ENCODE measurements at places on chromosomes 6 and 20.

- DNase-seq = peak; percentile 75
Observed at GRCh38 chr20:1941226-1941625, 46.0 kb downstream of the SIRPA start.

DNA sequence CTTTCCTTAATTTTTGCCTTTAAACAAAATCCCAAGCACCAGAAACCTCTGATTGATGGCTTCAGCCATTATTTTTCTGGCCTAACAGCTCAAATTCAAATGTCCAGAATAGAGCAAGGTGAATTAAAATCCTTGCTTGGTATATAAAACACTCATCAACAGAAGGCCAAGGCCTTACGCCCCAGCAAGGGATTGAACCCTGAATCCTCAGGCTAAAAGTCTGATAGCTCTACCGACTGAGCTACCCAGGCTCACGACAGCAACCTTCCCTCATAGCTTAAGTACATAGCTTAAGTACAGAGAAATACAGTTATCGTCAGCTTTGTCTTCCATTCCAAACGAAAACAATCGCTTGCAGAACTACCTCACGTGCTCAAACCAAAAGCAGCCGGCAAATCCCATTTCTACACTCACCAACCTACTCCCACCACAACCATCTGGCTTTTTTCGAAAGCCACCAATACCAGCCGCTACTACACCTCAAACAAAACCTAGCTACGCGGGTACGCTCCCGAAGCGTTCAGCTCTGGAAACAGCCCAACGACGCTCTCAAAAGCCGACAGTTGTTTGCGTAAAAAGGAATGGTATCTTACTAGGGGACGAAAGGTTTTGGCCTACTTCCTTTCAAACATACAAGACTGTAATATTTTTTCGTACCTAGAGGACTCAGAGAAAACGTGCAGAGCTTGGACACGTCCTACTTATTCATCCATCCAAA, 167.5 kb downstream of the GPX5 start:
- DNase-seq = no peak

DNA sequence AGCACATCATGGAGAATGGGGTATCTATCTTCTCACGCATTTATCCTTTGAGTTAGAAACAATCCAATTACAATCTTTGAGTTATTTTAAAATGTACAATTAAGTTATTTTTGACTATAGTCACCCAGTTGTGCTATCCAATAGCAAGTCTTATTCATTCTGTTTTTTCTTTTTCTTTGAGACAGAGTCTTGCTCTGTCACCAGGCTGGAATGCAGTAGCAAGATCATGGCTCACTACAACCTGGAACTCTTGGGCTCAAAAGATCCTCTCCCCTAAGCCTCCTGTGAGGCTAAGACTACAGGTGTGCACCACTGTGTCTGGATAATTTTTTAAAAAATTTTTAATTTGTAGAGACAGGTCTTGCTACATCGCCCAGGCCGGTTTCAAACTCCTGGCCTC, 201.5 kb upstream of the ZNF217 start:
- no peak for DNase-seq

DNA sequence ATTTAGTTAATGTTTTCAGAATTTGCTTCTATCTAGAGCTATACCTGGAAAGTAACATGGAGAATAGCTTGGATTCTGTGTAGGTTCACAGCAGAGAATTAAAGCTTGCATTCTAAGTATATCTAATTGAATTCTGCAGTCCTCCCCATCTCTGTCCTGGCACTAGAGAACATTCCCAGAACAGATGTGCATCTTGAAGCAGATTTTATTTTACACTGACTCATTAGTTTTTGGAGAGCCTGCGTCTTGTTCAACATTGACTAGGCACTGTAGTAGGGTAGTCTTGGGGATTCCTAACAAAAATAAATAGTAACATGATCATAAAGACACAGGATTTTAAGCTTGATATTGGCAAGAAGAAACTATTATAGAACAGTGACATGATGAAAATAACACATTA, 36.2 kb upstream of the BAG2 start:
- DNase-seq = peak; percentile 6

DNA sequence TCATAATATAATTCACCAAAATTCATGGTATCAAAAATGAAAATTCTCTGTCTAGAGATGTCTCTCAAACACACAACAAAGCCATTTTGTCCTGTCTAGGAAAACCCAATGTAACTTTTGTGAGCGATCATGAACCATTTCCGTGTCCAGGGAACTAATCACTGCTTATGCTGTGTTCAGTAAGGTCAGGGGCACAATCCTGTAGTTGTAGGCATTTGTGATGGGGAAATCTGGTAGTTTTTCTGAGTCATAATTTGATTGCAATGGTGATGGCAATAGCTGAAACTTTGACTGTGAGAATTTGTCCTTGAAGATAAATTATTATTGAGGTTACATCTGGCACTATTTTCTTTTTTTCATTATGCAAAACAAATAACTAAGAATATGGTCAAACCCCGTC, 21.0 kb upstream of the GCLC start:
- DNase-seq = no peak

- DNase-seq = no peak
Observed at GRCh38 chr6:14543971-14544585, 426.5 kb downstream of the CD83 start.

- DNase-seq = no peak
Observed at GRCh38 chr6:105485456-105485855, 82.6 kb upstream of the PREP start.

GRCh38 chr6:81172056-81172740, 580.3 kb downstream of the TENT5A start:
- peak; percentile 65 for DNase-seq

DNA sequence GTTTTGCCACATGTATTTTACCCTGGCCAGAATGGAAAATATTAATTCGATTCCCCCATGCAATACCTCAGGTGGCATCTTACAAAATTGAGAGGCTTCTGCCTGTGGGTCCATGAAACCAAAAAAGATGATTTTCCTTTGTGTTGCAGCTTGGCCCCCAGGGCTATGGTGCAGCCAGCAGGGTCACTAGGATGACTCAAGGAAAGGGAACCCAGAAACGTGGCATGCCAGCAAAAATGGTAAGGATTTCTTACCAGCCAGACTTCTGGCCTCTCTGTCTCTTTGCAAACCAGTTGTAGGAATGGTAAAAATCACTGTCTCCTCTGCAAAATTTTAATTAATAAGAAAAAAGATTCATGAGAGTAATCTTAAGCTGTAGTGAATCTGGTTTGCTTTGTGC, 11.6 kb upstream of the TAAR9 start:
- no peak for DNase-seq

GRCh38 chr6:150343434-150343833, 25.4 kb upstream of the IYD start:
- peak; percentile 27 for DNase-seq

DNA sequence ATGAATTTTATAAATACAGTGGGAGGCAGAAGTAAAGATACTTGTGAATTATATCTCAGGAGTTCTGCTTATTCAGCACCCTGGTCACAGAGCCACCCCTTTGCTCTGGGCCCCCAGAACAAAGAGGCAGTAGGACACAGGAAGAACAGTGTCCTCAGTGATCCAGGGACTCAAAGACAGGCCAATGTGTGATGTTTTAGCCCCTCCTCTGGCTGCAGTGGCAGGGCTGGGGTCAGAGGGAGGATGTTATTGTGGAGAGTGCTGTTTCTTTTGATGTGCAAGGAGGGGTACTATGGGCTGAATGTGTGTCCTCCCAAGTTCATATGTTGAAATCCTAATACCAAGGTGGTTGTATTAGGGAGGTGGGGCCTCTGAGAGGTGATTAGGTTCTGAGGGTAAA, 74.1 kb upstream of the MAP3K7 start:
- DNase-seq = no peak

- DNase-seq = no peak
Observed at GRCh38 chr6:56549014-56549413, 93.7 kb downstream of the DST start.

DNA sequence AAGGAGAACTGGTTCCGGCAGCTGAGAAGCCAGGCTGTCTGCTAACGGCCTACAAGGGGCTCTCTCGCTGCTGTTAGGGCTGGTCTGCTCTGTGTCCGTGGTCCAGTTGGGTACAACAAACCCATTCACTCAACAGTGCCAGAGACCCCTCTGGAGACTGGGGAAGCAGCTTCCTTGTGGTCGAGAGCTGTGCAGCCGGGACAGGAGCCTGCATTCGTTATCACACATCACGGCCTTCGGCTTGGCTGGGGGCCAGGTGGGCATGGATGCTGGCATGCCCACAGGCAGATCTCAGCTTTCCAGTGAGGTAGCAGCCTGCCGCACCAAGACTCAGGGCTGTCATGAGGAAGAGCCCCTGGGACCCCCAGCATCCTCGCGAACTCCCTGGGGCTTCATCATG, 124.7 kb downstream of the PREX1 start:
- no peak for DNase-seq

DNA sequence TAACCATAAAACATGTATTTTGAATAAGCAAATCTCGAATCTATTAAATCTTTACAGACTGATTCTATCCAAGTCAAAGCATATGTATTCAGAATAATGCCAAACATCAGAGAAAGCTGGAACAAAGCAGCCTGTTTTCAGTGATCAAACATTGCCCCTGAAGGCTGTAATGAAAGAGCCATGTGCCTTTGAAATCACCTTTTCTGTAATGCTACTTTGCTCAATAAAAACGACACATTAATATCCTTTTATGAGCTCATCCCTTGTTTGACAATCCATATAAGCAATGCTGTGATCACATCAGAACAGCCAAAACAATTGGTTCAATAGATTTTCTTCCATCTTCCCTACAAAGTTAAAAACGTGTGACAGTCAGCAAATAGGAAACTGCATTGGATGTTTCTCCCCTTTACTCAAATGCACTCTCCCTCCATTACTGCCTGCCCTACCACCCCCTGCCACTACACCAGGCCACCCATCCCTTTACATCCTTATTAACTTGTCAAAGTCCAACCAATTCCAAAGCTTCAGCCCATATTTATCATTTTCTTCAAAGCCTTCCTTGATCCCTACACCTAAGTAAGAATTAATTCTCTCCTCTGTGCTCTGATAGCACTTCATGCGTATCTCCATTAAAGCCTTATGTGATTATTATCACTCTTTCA, 42.0 kb downstream of the THEMIS start:
- no peak for DNase-seq

DNA sequence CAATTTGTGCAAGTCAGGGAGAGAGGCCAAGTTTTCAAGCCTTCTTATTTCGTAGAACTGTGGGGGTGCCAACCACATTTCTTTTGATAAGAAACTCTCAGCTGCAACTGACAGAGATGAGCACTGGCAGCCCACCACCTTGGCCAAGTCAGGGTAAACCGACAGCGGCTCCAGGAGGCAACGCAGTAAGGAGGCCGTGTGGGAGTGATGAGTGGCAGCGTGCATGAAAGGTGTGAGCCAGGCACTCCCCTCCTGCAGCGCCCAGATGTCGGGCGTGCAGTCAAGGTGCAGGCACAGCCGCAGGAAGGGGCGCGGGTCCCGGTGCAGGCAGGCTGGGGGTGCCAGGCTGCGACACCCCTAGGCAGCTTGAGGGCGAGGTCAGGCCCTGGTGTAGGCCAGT, 49.2 kb upstream of the HDAC2 start:
- no peak for DNase-seq

GRCh38 chr6:7341989-7342742, 29.2 kb upstream of the SSR1 start:
- peak; percentile 42 for DNase-seq

DNA sequence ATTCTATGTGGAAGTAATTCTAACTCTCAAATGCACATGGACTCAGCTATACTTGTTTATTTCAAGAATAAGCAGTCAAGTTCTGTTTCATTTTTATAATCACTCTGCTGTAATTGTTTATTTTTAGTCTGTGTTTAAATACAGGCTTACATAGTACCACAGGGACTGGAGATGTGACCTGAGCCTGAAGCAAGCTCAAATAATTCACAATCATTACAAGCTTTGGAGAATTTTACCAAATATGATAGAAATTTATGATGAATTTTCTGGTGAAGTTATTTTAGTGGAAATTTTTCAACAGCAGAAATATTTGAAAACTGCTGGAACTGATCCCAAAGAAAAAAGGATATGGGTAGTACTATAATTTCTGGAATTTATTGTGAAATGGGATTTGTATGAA, 41.6 kb upstream of the DSE start:
- DNase-seq = no peak

GRCh38 chr6:150788089-150788488, 77.4 kb upstream of the MTHFD1L start:
- DNase-seq = no peak

DNA sequence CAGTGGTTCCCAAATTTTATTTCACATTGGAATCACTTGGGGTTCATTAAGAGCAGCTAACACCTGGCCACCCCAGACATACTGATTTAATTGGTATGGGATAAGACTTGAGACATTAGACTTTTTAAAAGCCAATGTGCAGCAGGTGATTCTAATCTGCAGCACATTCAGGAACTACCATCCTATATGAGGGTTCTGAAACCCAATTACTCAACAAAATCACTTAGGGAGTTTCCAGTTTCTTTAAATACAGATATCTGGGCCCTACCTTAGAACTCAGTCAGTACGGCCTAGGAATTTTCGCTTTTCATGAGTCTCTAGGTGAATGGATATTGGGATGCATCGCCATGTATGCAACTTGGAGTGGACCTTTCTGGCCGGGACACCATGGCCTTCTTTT, 24.0 kb upstream of the L3MBTL3 start:
- DNase-seq = no peak

DNA sequence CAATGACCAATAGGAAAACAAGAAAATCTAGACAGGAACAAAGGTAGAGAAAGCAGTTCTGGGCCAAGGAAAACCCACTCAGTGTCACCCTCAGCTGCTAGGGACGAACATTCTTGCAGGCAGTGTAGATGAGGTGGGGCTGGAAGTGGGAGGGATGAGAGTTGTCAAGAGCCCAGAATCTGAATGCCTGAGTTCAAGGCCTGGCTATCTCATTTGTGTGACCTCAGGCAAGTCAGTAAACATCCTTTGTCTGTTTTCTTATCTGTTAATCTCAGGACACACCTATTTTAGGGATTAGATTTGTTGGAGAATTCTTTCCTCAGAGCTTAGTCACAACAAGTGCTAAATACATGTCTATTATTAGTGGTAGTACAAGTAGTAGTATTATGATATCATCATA, 50.9 kb upstream of the KIF16B start:
- no peak for DNase-seq

DNA sequence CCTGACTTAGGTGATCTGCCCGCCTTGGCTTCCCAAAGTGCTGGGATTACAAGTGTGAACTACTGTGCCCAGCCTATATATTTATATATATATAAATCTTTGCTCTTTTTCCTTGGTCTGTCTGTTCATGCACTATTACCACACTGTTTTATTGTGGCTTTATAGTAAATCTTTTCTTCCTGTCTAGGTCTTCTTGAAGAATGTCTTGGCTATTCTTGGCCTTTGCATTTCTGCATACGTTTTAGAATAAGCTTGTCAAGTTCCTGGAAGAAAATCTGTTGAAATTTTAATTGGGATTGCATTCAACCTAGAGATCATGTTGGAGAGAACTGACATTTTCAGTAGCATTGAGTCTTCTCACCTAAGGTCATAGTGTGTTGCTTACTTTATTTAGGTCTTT, 37.1 kb downstream of the MYO6 start:
- no peak for DNase-seq

GRCh38 chr6:14856177-14856576, 389.7 kb upstream of the JARID2 start:
- no peak for DNase-seq

Data from AG08395 (cell line).